ENCODE measurements at places on chromosomes 1 and 21.

DNA sequence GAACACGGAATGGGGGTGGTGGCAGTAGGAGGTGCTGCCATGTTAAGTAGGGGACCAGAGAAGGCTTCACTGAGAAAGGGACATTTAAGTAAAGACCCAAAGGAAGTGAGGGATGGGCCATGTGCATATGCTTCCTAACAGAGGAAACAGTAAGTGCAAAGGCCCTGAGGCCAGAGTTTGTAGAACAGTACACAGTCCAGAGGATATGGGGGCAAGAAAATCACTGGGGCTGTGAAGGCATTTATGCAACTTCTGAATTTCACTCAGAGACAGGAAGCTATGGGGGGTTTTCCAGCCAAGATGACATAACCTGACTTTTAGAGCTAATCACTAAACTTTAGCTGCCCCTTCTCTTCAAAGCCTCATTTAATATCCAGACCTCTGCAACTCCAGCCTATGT lies 202.5 kb upstream of the EDN2 start:
- DNase-seq, result no peak
- no peaks in the 10 kb centered on the region for H3K27me3 ChIP-seq
- H3K4me1 ChIP-seq, result peaks cover 16% of the 10 kb centered on the region
- H3K27ac ChIP-seq, result no peak overlapping the region

- no peak overlapping the region for H3K4me3 ChIP-seq
- no peaks in the 10 kb centered on the region for H3K27me3 ChIP-seq
- DNase-seq, result peak; percentile 12
- H3K4me1 ChIP-seq, result no peaks in the 10 kb centered on the region
- H3K36me3 ChIP-seq, result no peaks in the 10 kb centered on the region
- H3K27ac ChIP-seq, result no peak overlapping the region
Observed at GRCh38 chr1:17403081-17403480, 31.1 kb downstream of the PADI6 start.

GRCh38 chr21:44853601-44854390 lies 19.7 kb downstream of the PTTG1IP start:
- no peak for DNase-seq
- no peak overlapping the region for H3K4me3 ChIP-seq
- peaks cover 64% of the 10 kb centered on the region for H3K36me3 ChIP-seq

- no peaks in the 10 kb centered on the region for H3K4me1 ChIP-seq
- H3K4me3 ChIP-seq, result no peak overlapping the region
- H3K36me3 ChIP-seq, result no peaks in the 10 kb centered on the region
- DNase-seq, result no peak
- no peaks in the 10 kb centered on the region for H3K27me3 ChIP-seq
Observed at GRCh38 chr1:192967901-192968300, 91.3 kb downstream of the UCHL5 start.

DNA sequence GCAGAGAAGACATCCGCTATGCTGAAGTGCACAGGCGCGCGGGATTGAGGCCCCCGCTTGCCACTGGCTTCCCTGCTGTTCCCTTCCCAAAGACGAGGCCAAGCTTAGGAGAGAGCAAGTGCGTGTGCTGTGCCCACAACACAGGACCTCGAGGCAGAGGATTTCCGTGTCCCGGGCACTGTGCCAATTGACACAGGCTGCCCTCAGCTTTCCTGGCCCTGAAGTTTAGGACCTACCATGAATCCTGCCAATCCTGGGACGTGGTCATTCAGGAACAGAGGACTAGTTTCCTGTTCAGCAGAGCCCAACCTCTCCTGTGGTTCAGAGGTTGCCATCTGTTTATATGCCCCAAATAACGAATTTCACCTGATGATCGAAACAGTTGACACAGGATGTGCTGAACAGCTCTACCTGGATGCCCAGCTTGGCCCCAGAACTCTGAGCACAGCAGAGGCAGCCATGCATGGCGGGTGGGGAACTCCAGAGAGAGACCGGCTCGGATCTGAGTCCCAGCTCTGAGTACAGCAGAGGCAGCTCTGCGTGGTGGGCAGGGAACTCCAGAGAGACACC lies 22.0 kb downstream of the SLC37A1 start:
- no peak overlapping the region for H3K27ac ChIP-seq
- no peak overlapping the region for H3K4me3 ChIP-seq
- H3K4me1 ChIP-seq, result no peaks in the 10 kb centered on the region
- no peaks in the 10 kb centered on the region for H3K36me3 ChIP-seq
- no peak for DNase-seq

- H3K4me1 ChIP-seq, result peaks cover 45% of the 10 kb centered on the region
- DNase-seq, result peak; percentile 39
- H3K27ac ChIP-seq, result no peak overlapping the region
- no peaks in the 10 kb centered on the region for H3K36me3 ChIP-seq
Observed at GRCh38 chr21:26804895-26805609, 40.2 kb downstream of the ADAMTS1 start.

GRCh38 chr1:209926045-209926444 lies 12.0 kb upstream of the SYT14 start:
- no peak overlapping the region for H3K4me3 ChIP-seq
- H3K4me1 ChIP-seq, result peaks cover 19% of the 10 kb centered on the region
- H3K27me3 ChIP-seq, result no peaks in the 10 kb centered on the region

- H3K27ac ChIP-seq, result no peak overlapping the region
- H3K4me3 ChIP-seq, result no peak overlapping the region
- no peaks in the 10 kb centered on the region for H3K27me3 ChIP-seq
- H3K4me1 ChIP-seq, result peaks cover 6% of the 10 kb centered on the region
Observed at GRCh38 chr1:101233495-101233894, 3.3 kb upstream of the S1PR1 start.

DNA sequence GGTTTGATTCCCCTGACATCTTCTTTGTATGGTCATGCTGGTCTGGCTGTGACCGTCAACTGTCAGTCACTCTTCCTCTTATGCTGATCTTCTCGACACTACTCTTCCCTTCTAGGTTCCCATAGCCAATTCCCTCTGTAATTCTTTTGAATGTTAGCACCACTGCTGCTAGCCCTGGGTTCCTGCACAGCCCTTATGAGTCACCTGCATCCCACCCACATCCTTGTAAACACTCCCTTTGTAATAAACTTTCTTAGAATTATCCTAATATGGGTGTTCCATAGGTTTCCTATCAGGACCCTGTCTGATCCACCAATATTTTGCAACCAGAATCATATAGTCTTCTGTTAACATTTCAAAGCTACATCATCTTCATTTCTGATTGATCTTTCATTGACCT lies 37.1 kb downstream of the JUN start:
- no peak overlapping the region for H3K27ac ChIP-seq
- no peaks in the 10 kb centered on the region for H3K36me3 ChIP-seq
- no peaks in the 10 kb centered on the region for H3K27me3 ChIP-seq
- DNase-seq, result peak; percentile 27
- H3K4me3 ChIP-seq, result no peak overlapping the region

DNA sequence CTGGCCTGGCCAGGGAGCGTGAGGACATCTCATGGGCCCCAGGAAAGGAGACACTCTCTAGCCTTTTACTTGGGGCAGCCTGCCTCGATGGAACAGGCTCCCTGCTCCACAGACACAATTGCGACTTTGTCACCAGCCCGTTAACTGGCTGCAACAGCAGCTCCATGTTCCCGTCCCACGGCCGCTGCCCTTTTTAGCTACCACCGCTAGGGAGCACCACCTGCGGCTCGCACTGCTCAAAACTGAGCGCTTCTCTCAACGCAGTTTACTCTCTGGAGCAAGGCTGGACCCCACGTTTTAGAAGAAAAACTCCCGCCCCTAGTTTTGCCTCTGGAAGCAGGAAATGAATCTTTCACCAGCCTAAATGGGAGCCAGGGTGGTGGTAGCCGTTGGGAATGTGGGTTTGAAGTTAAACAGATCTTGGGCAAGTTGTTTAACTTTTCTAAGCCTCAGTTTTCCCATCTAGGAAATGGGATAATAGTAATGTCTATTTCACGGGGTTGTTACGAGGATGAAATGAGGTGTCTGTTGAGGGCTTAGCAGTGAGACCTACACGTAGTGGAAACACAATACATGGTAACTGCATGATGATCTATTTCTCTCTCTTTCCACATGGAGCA lies 3.5 kb upstream of the LRRC38 start:
- H3K27ac ChIP-seq, result no peak overlapping the region
- no peaks in the 10 kb centered on the region for H3K36me3 ChIP-seq
- no peaks in the 10 kb centered on the region for H3K4me1 ChIP-seq
- no peak overlapping the region for H3K4me3 ChIP-seq
- H3K27me3 ChIP-seq, result peaks cover 7% of the 10 kb centered on the region

GRCh38 chr1:209038316-209038715 lies 545.2 kb upstream of the CAMK1G start:
- H3K36me3 ChIP-seq, result no peaks in the 10 kb centered on the region
- H3K4me3 ChIP-seq, result no peak overlapping the region
- no peak overlapping the region for H3K27ac ChIP-seq
- peaks cover 24% of the 10 kb centered on the region for H3K4me1 ChIP-seq

- no peaks in the 10 kb centered on the region for H3K4me1 ChIP-seq
- DNase-seq, result no peak
- H3K27me3 ChIP-seq, result 0 out of 2 replicates have a peak, but pooled peaks cover 2% of the 10 kb centered on the region
- no peak overlapping the region for H3K27ac ChIP-seq
Observed at GRCh38 chr1:48127735-48128685, 94.5 kb upstream of the SLC5A9 start.

DNA sequence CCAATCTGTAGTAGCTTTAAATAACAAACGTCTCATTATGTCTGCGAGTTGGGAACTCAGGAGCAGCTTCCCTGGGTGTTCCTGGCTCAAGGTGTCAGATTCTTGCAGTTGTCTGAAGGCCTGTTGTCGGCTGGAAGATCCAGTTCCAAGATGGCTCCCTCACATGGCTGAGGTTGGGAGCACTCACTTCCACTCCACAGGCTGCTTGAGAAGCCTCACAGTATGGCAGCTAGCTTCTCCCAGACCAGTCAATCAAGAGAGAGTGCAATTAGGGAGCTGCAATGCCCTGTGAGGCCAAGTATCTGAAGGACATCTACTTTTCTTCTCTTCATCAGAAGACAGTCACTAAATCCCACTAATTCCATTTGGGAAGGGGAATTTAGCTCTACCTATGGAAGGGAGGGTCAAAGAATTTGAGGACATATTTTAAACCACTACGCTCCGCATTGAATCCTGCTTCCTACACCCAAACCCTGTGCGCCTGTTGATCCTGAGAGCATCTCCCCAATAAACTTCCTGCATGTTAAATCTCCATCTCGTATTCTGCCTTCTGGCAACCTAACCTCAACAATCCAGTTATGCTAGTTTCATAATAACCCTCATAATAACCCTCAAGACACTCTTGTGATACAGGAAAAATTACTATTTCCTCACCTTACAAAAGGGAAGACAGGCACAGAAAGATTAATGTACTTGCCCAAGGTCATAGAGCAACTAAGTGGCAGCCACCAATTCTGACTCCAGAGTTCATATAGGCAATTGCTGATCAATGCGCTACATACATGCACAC lies 3.6 kb upstream of the VPS26C start:
- no peak overlapping the region for H3K27ac ChIP-seq
- no peaks in the 10 kb centered on the region for H3K27me3 ChIP-seq
- H3K36me3 ChIP-seq, result no peaks in the 10 kb centered on the region
- peaks cover 9% of the 10 kb centered on the region for H3K4me1 ChIP-seq
- no peak overlapping the region for H3K4me3 ChIP-seq

- H3K4me1 ChIP-seq, result peaks cover 46% of the 10 kb centered on the region
- peak overlapping the region; percentile 53 for H3K27ac ChIP-seq
- H3K36me3 ChIP-seq, result no peaks in the 10 kb centered on the region
Observed at GRCh38 chr1:16372535-16373285, 5.7 kb downstream of the SZRD1 start.

- no peak for DNase-seq
- no peaks in the 10 kb centered on the region for H3K27me3 ChIP-seq
- H3K36me3 ChIP-seq, result no peaks in the 10 kb centered on the region
Observed at GRCh38 chr1:190439447-190439846, 38.2 kb downstream of the BRINP3 start.

DNA sequence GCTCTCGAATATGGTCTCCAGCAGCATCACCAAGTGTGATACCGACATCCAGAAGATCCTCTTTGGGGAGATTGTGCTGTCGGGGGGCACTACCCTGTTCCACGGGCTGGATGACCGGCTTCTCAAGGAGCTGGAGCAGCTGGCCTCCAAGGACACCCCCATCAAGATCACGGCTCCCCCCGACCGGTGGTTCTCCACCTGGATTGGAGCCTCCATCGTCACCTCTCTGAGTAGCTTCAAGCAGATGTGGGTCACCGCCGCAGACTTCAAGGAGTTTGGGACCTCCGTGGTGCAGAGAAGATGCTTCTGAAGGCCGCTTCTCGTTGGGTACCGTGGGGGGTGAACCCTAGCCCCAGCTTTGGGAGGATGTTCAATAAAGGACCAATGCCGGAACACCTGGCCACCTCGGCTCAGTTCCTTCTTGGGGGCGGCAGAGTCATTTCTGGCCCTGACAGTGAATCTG lies 1.3 kb downstream of the ACTRT2 start:
- H3K4me3 ChIP-seq, result no peak overlapping the region
- no peaks in the 10 kb centered on the region for H3K4me1 ChIP-seq
- no peak overlapping the region for H3K27ac ChIP-seq
- H3K36me3 ChIP-seq, result no peaks in the 10 kb centered on the region
- DNase-seq, result no peak

GRCh38 chr1:236492378-236492777 lies 31.4 kb upstream of the LGALS8 start:
- H3K27ac ChIP-seq, result no peak overlapping the region
- H3K27me3 ChIP-seq, result 0 out of 2 replicates have a peak, but pooled peaks cover 10% of the 10 kb centered on the region
- DNase-seq, result no peak
- H3K4me1 ChIP-seq, result no peaks in the 10 kb centered on the region

GRCh38 chr1:244460197-244460596 lies 876 bp upstream of the CATSPERE start:
- no peaks in the 10 kb centered on the region for H3K27me3 ChIP-seq
- DNase-seq, result peak; percentile 42
- no peak overlapping the region for H3K27ac ChIP-seq
- H3K36me3 ChIP-seq, result no peaks in the 10 kb centered on the region
- no peak overlapping the region for H3K4me3 ChIP-seq

DNA sequence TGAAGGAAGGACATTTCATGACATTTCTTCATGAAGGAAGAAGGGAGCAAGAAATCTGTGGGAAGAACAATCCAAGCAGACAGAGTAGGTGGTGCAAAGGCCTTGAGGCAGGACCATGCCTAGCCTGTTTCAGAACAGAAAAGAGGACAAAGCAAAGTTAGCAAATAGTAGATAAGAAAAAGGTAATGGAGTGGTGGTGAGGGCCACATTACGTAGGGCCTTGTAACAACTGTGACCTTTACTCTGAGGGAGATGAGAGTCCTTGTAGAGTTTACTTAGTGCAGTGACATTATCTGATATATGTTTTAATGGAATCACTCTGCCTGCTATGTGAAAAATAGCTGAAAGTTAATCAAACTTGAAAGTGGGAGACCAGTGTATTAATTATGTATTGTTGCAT lies 6.4 kb upstream of the TSNAX start:
- H3K4me3 ChIP-seq, result no peak overlapping the region
- H3K27me3 ChIP-seq, result no peaks in the 10 kb centered on the region
- DNase-seq, result no peak
- no peak overlapping the region for H3K27ac ChIP-seq
- H3K4me1 ChIP-seq, result no peaks in the 10 kb centered on the region

GRCh38 chr1:157035121-157035520 lies 10.4 kb downstream of the ARHGEF11 start:
- DNase-seq, result no peak
- H3K27me3 ChIP-seq, result no peaks in the 10 kb centered on the region
- H3K27ac ChIP-seq, result no peak overlapping the region
- H3K4me1 ChIP-seq, result no peaks in the 10 kb centered on the region
